A549 treated with DMSO at 1 μM for 4 hours (cell line): ENCODE measurements at places on chromosomes 6 and 20. TPM values are rescaled to one million over a fixed set of nuclear protein-coding genes. Genes with fewer than 3 reads are reported as not detected.

GINS1 gene
- 29.1 to 39.5 TPM (median 37.9 TPM) in 5 replicates for total RNA-seq

IMPG1 gene
- total RNA-seq: not detected in 5 replicates

SEC63 gene
- 19.8 to 28.4 TPM (median 23.9 TPM) in 5 replicates for total RNA-seq

PXMP4 gene
- 3.8 to 8.1 TPM (median 5.9 TPM) in 5 replicates for total RNA-seq

SLC25A27 gene
- 0.36 to 1.0 TPM (median 0.87 TPM) in 5 replicates for total RNA-seq

TSHZ2 gene
- total RNA-seq: not detected in 5 replicates

DYNLT2 gene
- 0.62 to 0.90 TPM (median 0.69 TPM) in 5 replicates for total RNA-seq

NNAT gene
- total RNA-seq: not detected in 5 replicates

PNPLA1 gene
- total RNA-seq: 0.03 TPM in 1 of 5 replicates, not detected in the others

TNFAIP3 gene
- 10.7 to 16.9 TPM (median 13.5 TPM) in 5 replicates for total RNA-seq

TREML1 gene
- not detected in 5 replicates for total RNA-seq

OXT gene
- total RNA-seq: not detected in 5 replicates

LINC00237 gene
- total RNA-seq: not detected in 5 replicates

SLC35F1 gene
- 0.02 TPM in 1 of 5 replicates, not detected in the others for total RNA-seq

GSTA2 gene
- total RNA-seq: 0.06 to 0.17 TPM in 2 of 5 replicates, not detected in the others

TIAM2 gene
- 2.4 to 3.2 TPM (median 2.9 TPM) in 5 replicates for total RNA-seq

PLAGL1 gene
- total RNA-seq: 6.9 to 9.6 TPM (median 9.5 TPM) in 5 replicates

LPIN3 gene
- 7.6 to 12.4 TPM (median 9.9 TPM) in 5 replicates for total RNA-seq
